AG04449 (cell line): ENCODE measurements at places on chromosomes 1 and 21.

GRCh38 chr1:27306892-27307761 lies 14.8 kb upstream of the TMEM222 start:
- DNase-seq, result no peak

- DNase-seq, result no peak
Observed at GRCh38 chr1:64047549-64047996, 155.8 kb upstream of the UBE2U start.

GRCh38 chr1:222540598-222540995 lies 7.3 kb downstream of the HHIPL2 start:
- DNase-seq, result no peak

DNA sequence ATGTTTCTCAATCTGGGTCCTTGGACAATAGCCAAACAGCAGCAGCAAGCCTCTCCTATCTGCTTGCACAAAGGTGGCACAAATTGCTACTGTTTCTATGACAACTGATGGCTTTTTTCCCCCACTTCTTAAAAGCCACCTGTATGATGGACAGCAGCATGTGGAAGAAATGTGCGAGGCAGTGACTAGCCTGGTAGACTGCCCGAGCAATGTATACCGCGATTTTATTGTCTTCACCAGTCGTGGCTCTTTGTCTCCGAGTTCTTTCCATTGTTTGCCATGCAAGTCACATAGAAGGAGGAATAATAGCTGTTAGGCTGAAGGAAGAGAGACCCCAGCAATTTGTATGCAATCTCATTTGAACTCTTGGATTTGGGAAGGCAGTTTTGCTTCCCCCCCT lies 79.4 kb downstream of the S1PR1 start:
- no peak for DNase-seq

DNA sequence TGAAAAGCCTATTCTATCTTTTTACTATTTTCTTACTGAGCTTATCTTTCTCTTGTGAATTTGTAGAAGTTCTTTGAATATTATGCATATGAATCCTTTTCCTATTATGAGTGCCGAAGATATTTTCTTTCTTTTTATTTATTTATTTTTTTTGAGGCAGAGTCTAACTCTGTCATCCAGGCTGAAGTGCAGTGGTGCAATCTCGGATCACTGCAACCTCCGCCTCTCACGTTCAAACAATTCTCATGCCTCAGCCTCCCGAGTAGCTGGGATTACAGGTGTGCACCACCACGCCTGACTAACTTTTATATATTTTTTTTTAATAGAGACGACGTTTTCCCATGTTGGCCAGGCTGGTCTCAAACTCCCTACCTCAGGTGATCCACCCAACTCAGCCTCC lies 109.8 kb downstream of the RHOU start:
- no peak for DNase-seq

DNA sequence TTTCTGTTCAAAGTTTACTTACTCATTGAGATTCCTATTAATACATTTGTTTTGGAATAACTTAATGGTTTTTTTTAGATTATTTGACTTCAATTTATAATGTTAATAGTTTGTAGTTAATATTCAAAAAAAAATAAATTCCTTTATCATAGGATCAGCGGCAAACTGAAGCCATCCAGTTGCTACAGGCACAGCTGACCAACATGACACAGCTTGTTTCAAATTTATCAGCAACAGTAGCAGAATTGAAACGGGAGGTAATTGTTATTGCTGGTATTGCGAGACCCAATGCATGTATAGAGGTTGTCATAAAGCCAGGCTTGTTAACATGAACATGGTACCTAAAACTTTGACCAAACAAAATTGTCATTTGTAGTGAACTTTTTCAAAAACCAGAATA lies 59.0 kb upstream of the FASLG start:
- DNase-seq, result no peak

DNA sequence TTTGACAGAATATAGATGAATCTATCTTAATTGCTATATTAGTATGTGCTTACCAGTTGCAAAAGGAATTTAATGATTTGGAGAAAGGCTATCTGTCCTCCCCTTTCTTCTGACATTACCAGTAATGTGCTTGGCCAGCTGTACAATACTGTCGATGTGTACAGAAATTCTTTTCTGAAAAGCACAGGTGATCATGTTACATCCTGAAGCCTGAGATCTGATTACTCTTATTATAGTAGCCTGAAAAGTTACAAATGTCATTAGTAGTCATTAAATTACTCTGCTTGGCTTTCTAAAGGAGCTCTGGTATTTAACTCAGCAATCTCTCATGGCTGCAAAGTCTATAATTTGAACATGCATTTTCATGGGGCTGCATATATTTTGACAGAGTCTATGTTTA lies 209.8 kb downstream of the PTPRC start:
- no peak for DNase-seq

GRCh38 chr21:41924368-41924754 lies 29.5 kb downstream of the C2CD2 start:
- no peak for DNase-seq

- DNase-seq, result no peak
Observed at GRCh38 chr1:80629304-80629837, 1171.4 kb upstream of the ADGRL2 start.

GRCh38 chr1:199377211-199377610 lies 650.3 kb upstream of the NR5A2 start:
- no peak for DNase-seq

DNA sequence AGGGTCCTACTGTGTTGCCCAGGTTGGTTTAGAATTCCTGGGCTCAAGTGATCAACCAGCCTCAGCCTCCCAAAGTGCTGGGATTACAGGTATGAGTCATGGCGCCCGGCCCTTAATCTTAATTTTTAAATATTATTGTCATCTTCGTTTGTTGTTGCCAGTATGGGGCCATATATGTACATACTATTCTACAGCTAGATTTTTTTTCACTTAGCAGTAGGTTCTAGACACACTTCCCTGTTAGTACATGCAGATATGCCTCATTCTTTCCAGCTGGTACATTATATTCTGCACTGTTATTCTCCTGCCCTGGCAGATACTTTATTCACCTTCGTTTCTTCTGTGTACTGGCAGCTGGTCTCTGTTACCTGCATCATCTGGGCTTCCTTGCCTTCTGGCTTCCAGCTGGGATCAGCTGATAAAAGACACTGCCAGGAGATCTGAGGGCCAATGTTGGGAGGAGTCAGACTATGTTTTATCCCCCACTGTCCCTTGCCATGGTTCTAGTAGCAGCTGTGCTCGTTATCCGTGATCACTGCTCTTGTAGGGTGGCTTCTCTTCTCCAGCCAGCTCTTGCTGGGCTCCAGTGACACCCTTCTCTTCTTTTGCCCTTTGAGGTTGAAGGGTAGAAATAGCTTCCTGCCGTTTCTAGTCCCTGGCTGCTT lies 24.7 kb downstream of the ST3GAL3 start:
- no peak for DNase-seq

DNA sequence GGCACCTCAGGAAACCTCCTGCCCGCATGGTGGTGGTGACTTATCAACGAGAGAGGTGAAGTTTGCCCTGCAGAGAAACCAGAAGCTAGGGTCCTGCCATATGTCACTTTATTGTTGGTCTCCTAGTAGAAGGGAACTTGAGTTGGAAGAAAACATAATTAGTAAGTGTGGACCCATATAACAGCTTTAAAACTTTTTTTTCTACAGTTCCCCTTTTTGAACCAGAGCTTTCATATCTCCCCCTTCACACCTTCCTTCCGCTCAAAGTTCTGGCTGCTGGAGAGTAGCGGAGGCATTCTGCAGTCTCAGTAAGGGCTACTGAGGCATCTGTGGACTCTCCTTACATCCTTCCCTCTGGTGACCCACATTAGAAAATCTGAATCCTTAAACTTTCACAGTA lies 48.9 kb downstream of the PHC2 start:
- DNase-seq, result no peak

GRCh38 chr1:164914208-164914607 lies 355.2 kb downstream of the PBX1 start:
- DNase-seq, result peak; percentile 3

DNA sequence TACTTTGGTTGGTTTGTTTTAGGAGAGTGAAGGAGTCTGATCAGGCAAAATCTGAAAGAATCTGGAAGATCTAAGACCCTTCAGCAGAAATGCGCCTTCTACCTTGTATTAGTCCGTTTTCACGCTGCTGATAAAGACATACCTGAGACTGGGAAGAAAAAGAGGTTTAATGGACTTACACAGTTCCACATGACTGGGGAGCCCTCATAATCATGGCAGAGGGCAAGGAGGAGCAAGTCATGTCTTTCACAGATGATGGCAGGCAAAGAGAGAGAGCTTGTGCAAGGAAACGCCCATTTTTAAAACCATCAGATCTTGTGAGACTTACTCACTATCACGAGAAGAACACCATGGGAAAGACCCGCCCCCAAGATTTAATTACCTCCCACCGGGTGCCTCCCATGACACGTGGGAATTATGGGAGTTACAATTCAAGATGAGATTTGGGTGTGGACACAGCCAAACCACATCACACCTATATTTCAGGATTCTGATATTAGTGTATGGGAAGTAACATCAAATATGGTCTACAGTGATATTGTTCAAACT lies 99.3 kb downstream of the GLUL start:
- DNase-seq, result no peak
